Naive thymus-derived CD4-positive, alpha-beta T cell (primary cell): ENCODE measurements at places on chromosomes 13 and 19.

GRCh38 chr19:18464646-18465045 lies 26.7 kb upstream of the ISYNA1 start:
- no peak for DNase-seq

DNA sequence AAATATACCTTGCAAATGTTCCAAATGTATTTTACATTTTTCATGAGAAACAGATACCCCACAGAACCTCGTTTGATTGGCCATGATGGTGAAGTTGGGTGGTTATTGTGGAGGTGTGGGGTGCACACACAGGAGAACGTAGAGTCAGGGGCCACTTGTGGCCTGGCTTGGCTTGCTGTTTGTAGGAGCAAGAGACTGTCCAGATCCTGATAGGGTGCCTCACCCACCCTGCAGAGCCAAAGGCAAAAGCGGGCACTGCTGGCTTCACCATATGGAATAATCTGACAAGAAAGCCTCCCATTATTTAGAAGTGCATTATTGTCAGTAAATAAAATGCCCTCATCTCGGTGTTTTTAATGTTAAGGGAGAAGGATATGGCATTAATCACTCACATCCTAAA lies 330.2 kb downstream of the TEX29 start:
- DNase-seq, result no peak

GRCh38 chr13:99206873-99207272 lies 6.2 kb downstream of the UBAC2 start:
- DNase-seq, result no peak

DNA sequence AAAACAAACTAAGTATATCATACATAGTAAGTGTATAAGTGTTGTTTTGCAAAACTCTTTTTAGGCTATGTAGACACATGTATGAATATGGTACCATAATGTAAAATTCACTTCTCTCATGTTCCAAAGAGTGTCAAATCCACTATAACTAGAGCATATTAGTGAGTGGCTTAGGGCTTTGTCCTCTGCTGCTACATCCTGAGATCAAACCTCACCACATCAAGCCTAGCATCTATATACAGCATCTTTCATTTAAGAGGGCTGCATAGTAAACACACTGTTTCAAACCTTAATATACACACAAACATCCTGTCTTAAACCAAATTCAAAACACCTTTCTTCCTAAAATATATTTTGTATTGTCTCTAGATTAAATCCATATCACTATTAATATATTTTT lies 38.7 kb downstream of the ELF1 start:
- DNase-seq, result peak; percentile 64

DNA sequence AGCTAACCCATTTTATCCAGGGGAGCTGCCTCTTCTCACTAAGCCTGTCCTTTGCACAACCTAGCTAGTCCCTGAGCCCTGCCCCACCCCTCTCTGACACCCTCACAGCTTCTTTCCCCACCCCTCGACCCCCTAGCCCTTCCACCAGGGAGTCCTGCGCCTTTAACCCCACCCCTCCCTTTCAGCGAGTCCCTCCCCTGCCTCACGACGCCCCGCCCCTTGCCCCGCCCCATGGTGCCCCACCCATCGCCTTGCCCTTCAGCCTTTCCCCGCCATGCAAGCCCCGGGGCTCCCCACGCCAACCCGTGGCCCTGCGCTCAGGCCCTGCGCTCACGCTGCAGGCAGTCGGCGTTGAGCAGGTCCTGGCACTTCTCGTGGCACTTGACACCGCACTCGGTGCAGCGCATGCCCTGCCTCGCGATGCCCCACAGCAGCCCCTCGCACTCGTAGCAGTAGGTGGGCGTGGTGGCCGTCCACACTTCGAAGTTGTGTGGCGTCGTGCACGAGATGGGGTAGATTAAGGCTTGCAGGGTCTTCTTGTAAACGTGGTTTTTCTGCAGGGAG lies 40.0 kb downstream of the UNC13A start:
- DNase-seq, result no peak

DNA sequence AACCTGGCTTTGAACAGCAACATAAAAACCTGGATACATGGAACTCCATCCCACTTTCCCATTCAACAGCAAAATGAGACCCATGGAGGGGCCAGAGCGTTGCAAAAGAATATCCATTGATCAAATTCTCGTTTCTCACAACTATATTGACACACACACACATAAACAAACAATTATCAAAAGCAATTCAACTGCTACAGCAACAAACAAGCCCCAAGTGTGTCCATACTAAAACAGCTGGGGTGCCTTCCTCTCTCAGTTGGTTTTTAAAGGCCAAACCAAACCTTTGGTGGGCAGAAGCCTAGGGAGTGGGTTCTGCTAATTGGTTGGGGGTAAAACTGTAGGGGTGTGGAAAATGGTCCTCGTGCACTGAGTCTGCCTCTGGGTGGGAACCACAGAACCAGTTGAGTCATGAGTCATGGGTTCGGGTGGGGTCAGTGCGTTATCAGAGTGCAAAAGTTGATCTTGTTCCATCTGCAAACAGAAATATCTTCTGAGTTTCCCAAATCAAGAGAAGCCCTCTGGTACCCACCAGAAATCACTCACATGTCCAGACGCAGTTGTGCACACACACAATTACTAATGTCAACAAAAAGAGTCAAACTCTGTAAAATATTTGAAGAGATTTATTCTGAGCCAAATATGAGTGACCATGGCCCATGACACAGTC lies 18.5 kb downstream of the GPR42 start:
- no peak for DNase-seq

- peak; percentile 39 for DNase-seq
Measured at GRCh38 chr19:1856698-1857603, 6.4 kb downstream of the KLF16 start.

DNA sequence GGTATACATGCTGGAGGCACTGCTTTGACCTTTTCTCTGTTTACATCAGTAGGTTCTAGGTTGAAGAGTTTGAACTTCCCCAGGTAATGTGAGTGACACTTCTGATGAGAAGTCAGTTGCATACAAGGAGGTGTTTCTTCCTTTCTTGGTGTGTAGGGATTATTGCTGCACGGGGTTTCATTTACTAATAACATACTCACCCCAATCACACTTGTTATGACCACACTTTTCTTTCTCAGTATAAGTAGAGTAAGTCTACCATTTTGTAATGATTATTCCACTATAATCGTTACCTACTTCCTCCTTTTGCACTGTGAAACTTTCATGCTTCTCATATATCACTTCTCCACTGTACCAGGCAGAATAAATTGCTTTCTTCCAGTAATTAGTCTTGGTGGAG lies 138.0 kb downstream of the TNFSF13B start:
- DNase-seq, result no peak

DNA sequence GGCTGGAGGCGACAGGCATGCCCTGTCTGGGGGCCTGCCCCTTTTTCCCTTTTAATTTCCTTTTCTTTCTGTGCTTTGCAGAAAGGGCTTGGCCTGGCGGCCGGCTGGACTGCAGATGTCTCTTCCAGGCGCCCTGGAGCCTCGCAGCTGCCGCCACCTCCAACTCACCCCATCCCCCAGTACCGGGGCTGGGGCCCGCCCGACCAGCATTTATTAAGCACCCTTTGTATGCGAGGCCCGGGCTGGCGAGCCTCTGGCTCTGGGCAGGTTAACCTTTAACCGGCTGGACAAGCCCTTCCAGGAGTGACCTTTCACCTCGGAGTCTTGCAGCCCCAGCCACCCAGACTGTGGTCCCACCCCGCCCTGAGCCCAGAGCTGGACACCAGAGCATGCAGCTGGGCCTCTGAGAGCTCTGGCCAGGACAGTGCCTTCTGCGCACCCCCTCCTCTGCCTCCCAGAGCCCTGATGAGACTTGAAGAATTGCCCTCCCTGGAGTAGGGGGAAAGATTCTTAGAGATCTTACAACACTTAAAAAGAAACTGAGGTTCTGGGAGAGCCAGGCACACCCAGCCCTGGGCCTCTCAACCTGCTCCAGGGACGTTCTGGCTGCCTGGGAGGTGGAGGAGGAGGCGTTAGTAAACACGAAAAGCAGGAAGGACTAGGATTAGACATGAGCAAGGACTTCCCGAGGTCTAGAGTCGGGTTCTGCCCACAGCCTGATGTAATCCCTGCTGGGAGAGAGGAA lies 1.1 kb upstream of the NR2F6 start:
- DNase-seq, result no peak
